Progenitor cell of endocrine pancreas (in vitro differentiated cells): ENCODE measurements at places on chromosomes 4 and X.
A peak's percentile ranks its signal among the peaks of the same experiment; 100 is the strongest.

GRCh38 chr4:127622621-127622920, 10.2 kb upstream of the INTU start:
- H3K4me1 ChIP-seq: peaks cover 3% of the 10 kb centered on the region
- H3K27ac ChIP-seq: no peak overlapping the region
- no peak for DNase-seq
- H3K36me3 ChIP-seq: no peaks in the 10 kb centered on the region

GRCh38 chrX:37759878-37760418, 19.9 kb upstream of the CYBB start:
- H3K36me3 ChIP-seq: no peaks in the 10 kb centered on the region
- no peak overlapping the region for H3K4me3 ChIP-seq
- DNase-seq: no peak
- no peaks in the 10 kb centered on the region for H3K4me1 ChIP-seq

GRCh38 chr4:101253121-101253520, 94.2 kb downstream of the PPP3CA start:
- peaks cover 32% of the 10 kb centered on the region for H3K4me1 ChIP-seq
- no peaks in the 10 kb centered on the region for H3K27me3 ChIP-seq
- no peak for DNase-seq
- H3K36me3 ChIP-seq: no peaks in the 10 kb centered on the region

- H3K4me1 ChIP-seq: peaks cover 31% of the 10 kb centered on the region
- no peak overlapping the region for H3K27ac ChIP-seq
- DNase-seq: no peak
- no peaks in the 10 kb centered on the region for H3K27me3 ChIP-seq
Measured at GRCh38 chr4:38005637-38006036, 45.4 kb downstream of the PTTG2 start.

DNA sequence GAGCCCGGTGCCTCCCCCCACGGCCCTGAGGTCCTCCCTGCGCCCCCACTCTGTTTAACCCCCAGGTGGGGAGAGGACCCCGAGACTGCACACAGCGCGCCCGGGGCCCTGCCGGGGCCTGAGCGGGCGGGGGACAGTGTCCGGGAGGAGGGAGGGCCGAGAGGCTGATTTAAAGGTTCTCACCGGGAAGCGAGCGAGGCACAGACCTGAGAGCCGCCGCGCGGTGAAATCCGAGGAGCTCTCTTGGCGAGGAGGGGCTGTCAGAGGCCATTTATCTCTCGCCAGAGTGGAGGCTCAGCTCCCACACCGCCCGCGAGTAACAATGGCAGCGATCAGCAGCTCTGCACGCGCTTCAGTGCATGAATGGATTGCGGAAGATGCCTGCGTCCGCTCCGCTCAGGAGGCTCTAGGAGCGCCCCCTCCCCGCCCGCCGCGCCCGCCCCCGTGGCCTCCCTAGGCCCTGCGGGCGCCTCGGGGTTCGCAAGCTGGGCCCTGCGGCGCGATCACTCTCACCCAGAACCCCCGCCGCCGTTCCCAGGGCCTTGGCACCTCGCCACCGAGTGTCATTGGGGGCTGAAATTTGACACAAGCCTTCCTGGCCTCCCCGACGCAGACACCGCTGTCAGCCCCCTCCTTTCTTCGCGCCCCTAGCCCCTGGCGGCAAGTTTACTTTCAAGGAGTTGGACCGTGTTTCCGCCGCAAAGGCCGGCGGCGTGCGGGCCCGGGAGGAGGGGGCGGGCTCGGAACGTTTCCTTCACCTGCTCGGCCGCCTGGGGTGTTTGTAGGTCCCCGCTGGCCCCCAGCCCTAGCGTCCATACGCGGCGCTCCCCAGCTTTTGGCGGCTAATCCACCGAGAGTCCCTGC, 48.7 kb upstream of the BCOR start:
- DNase-seq: no peak
- H3K4me3 ChIP-seq: peak overlapping the region; percentile 56
- peaks cover 64% of the 10 kb centered on the region for H3K27me3 ChIP-seq

DNA sequence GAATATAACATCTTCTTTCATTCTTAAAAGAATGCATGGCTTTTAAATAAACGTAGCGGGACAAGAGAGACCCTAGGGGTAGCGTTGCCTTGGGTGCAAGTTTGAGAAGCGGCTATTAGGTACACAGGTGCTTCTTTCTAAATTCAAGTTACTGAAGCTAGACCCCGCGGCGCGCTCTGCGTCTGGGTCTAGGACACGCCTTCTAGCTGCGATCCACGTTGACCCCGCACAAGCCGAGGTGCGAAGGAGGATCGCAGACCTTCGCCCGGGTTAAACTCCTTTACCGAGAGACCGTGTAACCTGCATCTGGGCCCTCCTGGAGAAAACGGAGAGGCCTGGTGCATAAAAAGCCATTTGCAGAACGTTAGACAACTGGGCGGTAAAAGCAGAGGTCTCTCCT, 25.5 kb upstream of the EXOC1L start:
- no peaks in the 10 kb centered on the region for H3K27me3 ChIP-seq
- H3K27ac ChIP-seq: no peak overlapping the region
- H3K36me3 ChIP-seq: no peaks in the 10 kb centered on the region
- peaks cover 10% of the 10 kb centered on the region for H3K4me1 ChIP-seq
- no peak overlapping the region for H3K4me3 ChIP-seq

- no peak overlapping the region for H3K27ac ChIP-seq
- peaks cover 5% of the 10 kb centered on the region for H3K27me3 ChIP-seq
- H3K4me1 ChIP-seq: peaks cover 11% of the 10 kb centered on the region
- H3K4me3 ChIP-seq: no peak overlapping the region
- no peak for DNase-seq
- no peaks in the 10 kb centered on the region for H3K36me3 ChIP-seq
Measured at GRCh38 chr4:108351791-108352190, 183.1 kb upstream of the LEF1 start.

DNA sequence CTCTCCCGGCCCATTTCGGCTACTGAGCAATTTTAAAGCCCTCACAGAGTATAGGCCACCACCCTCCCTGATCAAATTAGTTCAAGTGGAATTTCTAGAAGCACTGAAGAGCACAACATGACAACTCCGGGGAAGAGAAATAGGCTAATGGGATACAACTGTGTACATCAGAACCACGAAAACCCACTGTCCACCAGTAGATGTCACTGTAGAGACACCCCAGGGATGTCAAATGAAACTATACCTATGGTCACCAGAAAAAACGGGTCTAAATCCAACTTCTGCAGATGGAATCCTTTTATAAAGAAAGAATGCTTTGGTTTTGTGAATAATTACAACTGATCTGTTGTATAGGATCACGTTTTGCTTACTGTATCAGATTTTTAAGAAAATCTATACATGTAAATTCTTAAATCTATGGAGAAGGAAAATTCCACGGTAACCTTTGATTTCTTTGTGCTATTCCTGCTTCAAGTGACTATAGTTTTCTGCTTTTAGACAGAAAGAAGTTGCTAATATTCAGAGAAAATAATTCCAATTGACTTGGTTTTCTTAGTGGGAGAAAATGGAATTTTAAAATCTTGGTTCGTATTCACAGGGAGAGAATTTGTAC, 29.5 kb upstream of the MAP3K15 start:
- no peaks in the 10 kb centered on the region for H3K4me1 ChIP-seq
- H3K36me3 ChIP-seq: peaks cover 8% of the 10 kb centered on the region
- no peak overlapping the region for H3K4me3 ChIP-seq
- no peak overlapping the region for H3K27ac ChIP-seq
- no peaks in the 10 kb centered on the region for H3K27me3 ChIP-seq

DNA sequence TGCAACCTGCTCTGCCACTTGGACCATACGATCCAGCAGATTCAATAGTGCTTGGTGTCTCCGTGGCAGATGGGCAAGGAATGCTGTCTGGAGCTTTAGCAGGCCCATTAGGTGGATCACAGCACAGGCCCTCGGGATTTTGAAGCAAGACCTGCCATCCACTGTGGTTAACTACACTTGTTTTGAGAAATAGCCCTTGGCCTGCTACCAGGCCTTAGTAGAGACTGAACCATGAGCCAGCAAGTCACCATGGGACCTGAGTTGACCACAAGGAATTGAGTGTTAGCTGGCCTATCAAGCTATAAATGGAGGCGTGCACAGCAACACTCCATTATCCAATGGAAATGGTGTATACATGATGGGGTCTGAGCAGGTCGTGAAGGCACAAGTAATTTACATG, 14.5 kb upstream of the LDB2 start:
- no peaks in the 10 kb centered on the region for H3K4me1 ChIP-seq
- no peak overlapping the region for H3K27ac ChIP-seq
- no peaks in the 10 kb centered on the region for H3K36me3 ChIP-seq
- DNase-seq: no peak
- H3K4me3 ChIP-seq: no peak overlapping the region

- H3K4me3 ChIP-seq: no peak overlapping the region
- no peaks in the 10 kb centered on the region for H3K27me3 ChIP-seq
- H3K36me3 ChIP-seq: peaks cover 30% of the 10 kb centered on the region
Measured at GRCh38 chrX:155534800-155535199, 76.4 kb upstream of the F8A3 start.

DNA sequence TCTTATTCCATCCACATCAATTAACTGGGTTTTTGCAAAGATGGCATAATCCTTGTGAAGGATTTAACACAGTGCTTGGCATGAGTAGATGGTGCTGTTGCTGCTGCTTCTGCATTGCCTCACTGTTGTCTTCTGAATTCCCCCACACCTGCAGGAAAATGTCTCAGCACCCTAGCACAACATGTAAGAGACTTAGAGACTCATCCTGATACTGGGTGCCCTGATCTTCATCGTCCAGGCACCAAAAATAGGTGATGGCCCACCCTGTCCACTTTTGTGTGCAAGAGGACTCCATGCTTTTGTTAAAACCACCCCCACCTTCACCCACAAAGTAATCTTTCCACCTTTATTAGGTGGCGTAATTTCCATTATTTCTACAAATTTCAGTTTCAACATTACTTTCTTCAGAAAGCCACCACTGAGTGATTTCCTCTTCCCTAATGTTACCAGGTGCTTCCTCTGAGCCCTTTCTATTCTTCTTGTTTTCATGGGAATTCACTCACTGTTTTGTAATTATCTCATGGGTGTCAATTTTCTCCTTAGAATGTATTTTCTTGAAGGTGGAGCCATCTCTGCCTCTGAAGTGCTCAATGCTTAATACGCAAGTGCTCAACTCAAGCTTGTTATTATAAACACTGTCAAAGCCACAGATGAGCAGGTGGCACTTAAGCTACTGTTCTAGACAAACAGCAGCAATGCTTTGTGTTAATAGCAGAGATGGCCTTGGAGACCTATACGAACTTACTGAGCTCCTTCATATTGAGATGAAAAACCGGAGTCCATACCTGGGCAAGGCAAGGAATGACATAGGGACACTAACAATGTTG, 89.5 kb downstream of the HS3ST1 start:
- no peaks in the 10 kb centered on the region for H3K36me3 ChIP-seq
- H3K4me3 ChIP-seq: no peak overlapping the region
- H3K27me3 ChIP-seq: no peaks in the 10 kb centered on the region
- H3K4me1 ChIP-seq: peaks cover 37% of the 10 kb centered on the region

DNA sequence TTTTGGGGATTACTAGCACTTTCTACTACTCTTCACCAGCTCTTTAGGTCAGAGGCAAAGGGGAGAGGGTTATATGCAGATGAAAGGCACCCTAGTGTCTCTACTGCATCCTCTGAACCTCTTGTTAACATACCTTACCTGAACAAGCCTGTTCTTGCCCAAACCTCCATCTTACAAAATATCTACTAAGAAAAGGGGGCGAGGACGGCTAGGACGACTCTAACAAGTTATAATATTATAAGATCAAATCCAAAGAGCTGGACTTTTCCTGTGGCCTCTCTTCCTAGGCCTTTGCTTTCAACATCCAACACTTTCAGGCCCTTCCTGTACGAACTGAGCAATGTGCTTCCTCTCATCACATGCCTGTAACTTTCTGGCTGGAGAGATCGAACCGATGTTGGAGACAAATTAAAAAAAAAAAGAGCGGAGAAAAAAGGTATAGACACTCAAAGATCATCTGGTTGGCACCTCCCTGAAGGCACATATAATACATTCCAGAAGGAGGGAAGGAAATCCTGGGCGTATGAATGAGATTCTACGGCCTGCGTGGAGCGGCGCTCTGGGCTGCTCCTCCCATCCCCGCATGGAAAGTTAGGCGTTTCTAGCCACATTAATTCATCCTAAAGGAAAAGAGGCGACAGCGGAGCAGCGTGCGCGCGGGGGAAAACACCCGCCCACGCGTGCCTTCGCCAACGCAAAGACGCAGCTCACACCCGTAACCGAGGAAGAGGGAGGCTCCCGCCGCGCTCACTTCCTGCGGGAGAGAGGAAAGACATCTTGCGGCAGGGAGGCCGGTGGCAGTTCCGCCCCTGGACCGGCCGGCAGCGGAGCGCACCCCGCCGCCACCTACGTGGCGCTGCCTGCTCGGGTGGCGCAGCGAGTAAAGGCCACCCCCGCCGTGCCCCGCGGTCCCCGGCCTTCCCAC, 808 bp downstream of the PRDM5 start:
- peak; percentile 32 for DNase-seq
- H3K36me3 ChIP-seq: no peaks in the 10 kb centered on the region
- H3K4me3 ChIP-seq: peak overlapping the region; percentile 93
- H3K27ac ChIP-seq: peak overlapping the region; percentile 99
- peaks cover 17% of the 10 kb centered on the region for H3K4me1 ChIP-seq
- peaks cover 5% of the 10 kb centered on the region for H3K27me3 ChIP-seq
